ENCODE measurements at places on chromosomes 13 and 19. TPM values are rescaled to one million over a fixed set of nuclear protein-coding genes. Genes with fewer than 3 reads are reported as not detected.

NCAN gene
- total RNA-seq: not detected

CDC37 gene
- 175 TPM for total RNA-seq

TMPRSS9 gene
- 0.44 TPM for total RNA-seq

PALM3 gene
- not detected for total RNA-seq

CD33 gene
- total RNA-seq: not detected

LPAR2 gene
- 7.6 TPM for total RNA-seq

TRIM13 gene
- 11.4 TPM for total RNA-seq

FAM216B gene
- not detected for total RNA-seq

GIPR gene
- 0.44 TPM for total RNA-seq

POSTN gene
- total RNA-seq: not detected

TNNT1 gene
- 411 TPM for total RNA-seq

IGFL2 gene
- total RNA-seq: not detected

VSTM2B gene
- not detected for total RNA-seq

TUBB4A gene
- total RNA-seq: 0.41 TPM

ZNF234 gene
- total RNA-seq: 3.4 TPM

FAM83E gene
- total RNA-seq: not detected

CRTC1 gene
- total RNA-seq: 1.6 TPM

DNA sequence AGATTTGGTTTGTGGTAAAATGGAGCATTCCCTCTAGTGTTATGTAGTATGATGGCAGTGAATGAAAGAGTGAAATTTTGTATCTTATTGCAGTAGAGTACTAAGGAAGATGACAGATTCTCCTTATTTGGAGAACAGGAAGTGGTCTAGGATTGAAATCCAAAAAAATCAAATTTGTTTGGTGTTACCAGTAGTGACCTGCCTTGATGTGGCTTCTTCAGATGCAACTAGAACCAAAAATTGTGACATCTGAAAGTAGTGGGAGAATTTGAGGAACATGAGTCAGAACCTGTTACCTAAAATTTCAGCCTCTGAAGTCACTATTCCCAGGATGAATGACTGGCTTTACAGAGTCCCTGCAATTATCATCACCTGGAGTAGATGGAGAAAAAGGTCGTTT lies 165.9 kb downstream of the KLF5 start:
- DNase-seq: no peak

GRCh38 chr19:44957526-44957925 lies 2.3 kb downstream of the CLPTM1 start:
- no peak for DNase-seq

DNA sequence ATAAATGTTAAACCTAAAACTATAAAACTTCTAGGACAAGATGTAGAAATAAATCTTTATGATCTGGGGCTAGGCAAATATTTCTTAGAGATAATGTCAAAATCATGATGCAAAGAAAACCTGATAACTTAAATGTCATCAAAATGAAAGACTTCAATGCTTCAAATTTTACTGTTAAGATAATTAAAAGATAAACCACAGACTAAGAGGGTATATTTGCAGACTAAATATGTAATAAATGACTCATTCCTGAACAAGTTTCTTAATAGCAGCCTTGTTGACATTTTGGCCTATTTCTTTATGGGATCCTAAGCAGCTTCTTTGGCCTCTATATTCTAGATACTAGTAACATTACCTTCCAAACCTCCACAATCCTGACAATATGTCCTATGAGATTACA lies 2878.3 kb upstream of the PCDH20 start:
- DNase-seq: no peak

- no peak for DNase-seq
Measured at GRCh38 chr19:10568062-10568825, 535 bp downstream of the CDKN2D start.

GRCh38 chr19:13060233-13060963 lies 42.3 kb downstream of the LYL1 start:
- no peak for DNase-seq

- DNase-seq: no peak
Measured at GRCh38 chr13:89899302-89900103, 1448.0 kb upstream of the MIR17HG start.

GRCh38 chr13:109301726-109302125 lies 484.7 kb downstream of the IRS2 start:
- DNase-seq: no peak

- DNase-seq: no peak
Measured at GRCh38 chr19:55283548-55284377, at the start of gene BRSK1. Gene BRSK1 (plus strand): TSS chr19:55283997. CDS start chr19:55284443, 446 bp downstream.

DNA sequence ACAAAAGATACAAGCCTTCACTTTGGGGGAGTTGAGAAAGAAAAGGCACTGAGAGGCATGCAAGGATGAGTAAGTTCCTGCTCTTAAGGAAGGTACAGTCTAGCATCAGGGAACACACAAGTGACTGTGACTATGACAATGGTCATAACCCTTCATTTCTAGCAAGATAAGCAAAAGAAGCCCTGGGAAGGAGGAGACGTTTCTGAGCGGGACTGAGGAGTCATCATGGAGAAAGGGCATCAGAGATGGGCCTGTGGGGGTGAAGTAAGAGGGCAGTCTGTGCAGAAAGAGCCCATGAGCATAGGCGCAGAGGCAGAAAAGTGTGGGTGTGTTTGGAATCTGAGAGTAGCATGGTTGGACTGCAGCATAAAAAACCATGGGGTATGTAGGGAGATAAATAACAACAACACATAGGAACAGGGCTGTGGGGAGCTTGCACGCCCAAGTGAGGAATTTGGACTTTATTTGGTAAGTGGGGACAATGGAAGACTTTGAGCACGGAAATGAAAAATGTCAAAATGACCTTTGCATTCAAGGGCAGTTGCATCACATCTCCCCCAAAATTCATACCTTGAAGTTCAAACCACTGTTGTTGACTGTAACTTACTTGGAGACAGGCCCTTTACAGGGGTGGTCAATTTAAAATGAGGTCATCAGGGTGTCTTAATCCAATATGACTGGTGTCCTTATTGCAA lies 86.7 kb downstream of the MBNL2 start:
- DNase-seq: peak; percentile 76

GRCh38 chr13:102830646-102831045 lies 15.2 kb upstream of the ERCC5 start:
- no peak for DNase-seq

GRCh38 chr13:22229916-22230315 lies 559.0 kb downstream of the FGF9 start:
- no peak for DNase-seq

DNA sequence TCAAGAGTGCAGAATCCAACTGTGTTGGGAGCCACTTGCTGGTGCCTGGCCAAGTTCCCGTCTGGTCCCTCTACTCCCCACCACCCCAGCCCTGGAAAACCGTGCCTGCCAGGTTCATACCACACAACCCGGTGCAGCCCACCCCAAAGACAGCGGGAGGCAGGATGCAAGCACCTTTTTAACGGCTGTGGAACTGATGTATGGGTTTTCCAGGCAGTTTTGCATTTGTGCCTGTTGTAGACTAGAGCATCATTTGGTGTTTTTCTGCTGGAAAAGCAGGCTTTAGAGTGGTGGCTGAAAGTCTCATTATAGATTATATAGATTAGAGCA lies 13.5 kb downstream of the TFDP1 start:
- no peak for DNase-seq

DNA sequence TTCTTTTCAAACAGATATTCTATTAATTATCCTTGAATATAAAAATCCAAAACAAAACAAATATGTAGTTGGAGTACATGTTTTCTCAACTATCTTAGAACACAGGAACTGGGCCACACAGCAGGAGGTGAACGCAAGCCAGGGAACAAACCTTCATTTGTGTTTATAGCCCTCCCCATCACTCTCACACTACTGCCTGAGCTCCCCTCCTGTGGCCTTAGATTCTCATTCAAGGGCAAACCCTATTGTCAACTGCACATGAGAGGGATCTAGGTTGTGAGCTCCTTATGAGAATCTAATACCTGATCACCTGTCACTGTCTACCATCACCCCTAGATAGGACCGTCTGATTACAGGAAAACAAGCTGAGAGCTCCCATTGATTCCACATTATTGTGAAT lies 427.1 kb upstream of the PRR20A start:
- DNase-seq: no peak

DNA sequence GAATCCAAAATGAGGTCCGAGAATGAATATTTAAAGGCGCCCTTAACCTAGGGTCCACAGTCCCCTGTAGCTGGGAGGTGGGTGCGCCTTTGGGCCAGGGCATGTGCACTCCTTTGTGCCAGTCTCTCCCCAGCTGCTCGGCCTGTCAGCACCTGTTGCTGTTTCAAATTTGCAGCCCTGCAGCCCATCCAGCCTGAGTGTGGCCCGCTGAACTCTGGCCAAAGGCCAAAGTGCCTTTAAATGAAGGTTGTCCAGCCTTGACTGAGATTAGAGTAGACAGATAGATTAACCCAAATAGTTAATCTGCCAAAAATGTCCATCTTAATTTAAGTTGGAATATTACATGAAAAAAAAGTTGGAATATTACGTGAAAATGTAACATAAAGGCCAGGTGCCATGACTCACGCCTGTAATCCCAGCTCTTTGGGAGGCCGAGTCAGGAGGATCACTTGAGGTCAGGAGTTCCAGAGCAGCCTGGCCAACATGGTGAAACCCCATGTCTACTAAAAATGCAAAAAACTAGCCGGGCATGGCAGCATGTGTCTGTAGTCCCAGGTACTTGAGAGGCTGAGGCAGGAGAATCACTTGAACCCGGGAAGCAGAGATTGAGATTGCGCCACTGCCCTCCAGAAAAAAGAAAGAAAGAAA lies 25.3 kb downstream of the TPT1 start:
- DNase-seq: no peak

DNA sequence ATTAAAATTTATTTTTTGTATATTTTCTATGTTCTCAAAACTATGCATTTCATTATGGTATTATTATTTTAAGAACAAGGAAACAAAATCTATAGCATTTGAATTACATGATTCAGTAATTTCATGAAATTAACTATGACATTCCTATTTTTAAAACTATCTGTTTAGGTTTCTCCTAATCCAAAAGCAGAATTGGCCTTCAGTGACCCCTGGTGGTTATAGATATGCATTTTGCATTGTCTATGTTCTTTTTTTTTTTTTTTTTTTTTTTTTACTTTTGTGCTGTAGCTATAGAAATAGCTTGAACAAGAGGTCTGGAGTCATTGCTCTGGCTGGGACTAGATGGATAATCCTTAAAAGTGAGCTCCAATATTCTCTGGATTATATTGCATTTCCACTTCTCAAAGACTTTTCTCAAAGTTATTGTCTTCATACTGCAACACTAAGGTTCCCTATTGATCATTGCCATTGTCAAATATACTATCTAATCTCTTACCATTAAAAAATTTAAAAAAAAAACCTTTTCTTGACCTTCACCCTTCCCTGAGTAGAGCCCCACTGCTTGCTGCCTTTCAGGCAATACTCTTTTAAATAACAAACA lies 15.9 kb upstream of the DNAJC3 start:
- peak; percentile 43 for DNase-seq

- peak; percentile 76 for DNase-seq
Measured at GRCh38 chr13:33610438-33611120, 207.4 kb upstream of the RFC3 start.

DNA sequence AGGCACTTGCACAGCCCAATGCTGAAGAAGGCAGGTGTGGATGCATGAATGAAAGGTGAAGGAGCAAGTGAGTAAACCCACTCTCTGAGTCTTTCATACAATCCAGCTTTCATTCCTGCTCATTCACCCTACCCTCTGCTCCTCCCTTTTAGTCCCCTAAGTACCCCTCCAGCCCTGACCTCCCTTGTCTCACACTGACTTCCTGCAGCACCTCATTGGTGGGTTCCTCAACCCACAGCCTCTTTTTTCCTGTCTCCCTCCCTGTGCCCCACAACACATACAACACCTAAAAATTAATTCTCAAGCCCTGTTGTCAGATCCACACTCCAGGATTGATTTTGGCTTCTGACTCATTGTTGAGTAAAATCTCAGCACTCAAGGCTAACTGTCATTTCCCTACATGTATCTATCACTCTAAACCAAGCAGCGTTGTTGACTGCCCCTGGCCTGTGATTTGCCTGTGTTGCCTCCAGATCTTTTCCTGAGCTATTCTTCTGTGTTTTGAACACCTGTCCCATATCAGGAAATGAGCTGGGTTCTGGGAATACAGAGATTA lies 177.3 kb upstream of the SERP2 start:
- DNase-seq: no peak

- peak; percentile 78 for DNase-seq
Measured at GRCh38 chr19:18007044-18007916, 690 bp upstream of the ARRDC2 start.

- peak; percentile 24 for DNase-seq
Measured at GRCh38 chr13:76016799-76017400, 380.8 kb downstream of the LMO7 start.

- peak; percentile 46 for DNase-seq
Measured at GRCh38 chr19:17496337-17496997, 15.0 kb upstream of the PGLS start.

DNA sequence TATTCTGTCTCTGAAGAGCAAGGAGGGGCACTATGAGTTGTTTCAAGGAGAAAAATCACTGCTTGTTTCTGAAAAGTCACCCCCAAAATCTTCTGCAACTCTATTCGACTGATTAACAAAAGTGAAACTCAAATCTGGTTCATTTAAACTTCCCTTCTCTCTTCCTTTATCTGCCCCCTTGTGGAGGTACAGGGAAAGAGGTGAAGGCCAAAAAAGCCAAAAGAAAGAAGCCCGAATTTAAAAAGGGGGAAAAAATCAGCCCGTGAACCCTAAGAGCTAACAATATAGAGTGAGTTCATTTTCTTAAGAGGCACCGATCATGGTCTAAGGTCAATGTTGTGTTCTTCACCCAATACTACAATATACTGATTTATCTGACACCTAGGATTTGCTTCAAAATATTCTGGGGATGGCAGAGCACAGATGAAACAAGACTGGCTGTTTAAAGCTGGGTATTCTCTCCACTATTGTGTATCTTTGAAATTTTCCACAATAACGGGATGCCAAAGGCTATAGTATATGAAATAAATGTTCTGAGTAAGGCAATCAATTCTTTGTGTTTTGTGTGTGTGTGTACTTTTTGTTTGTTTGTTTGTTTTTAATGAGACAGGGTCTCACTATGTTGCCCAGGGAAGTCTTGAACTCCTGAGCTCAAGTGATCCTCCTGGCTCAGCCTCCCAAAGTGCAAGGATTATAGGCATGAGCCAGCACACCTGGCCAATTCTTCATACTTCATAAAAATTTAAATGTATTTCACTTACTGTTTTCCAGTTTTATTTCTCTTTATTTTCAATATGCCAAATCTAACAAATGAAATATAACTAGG lies 55.0 kb upstream of the EEF1AKMT1 start:
- DNase-seq: peak; percentile 45

DNA sequence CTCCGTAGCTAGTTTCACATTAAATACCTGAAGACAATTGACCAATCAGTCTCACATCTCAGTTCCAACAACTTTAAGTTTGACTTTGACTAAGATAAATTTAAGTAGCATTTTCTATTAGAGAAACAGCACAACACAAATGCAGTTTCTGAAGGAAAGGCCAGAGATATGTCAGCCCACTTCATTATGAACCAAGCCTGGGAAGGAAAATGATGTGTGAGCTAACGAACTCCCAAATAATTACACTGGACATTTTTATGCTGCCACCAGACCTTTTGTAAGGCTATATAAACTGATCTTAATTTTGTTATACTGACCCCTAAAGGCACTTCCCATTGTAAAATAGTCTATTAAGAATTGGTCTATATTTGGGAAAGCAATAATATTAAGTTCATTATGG lies 57.9 kb upstream of the DACH1 start:
- no peak for DNase-seq
